ENCODE measurements at places on chromosomes 7 and 10.

GRCh38 chr7:128201690-128202085, 39.4 kb upstream of the LEP start:
- DNase-seq: no peak

GRCh38 chr7:40329601-40330153, 194.9 kb downstream of the SUGCT start:
- no peak for DNase-seq

DNA sequence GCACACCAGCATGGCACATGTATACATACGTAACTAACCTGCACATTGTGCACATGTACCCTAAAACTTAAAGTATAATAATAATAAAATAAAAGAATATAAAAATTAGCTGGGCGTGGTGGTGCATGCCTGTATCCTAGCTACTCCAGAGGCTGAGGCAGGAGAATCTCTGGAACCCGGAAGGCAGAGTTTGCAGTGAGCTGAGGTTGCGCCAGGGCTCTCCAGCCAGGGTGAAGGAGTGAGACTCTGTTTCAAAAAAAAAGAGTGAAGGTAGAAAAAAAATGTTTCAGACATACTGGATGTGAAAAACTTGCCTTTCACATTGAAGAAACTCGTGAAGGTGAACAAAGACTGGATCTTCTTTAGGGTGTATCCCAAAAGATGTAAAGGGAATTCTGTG, 26.7 kb downstream of the TSPAN14 start:
- DNase-seq: no peak

- no peak for DNase-seq
Observed at GRCh38 chr7:124881981-124882380, 47.6 kb downstream of the POT1 start.

DNA sequence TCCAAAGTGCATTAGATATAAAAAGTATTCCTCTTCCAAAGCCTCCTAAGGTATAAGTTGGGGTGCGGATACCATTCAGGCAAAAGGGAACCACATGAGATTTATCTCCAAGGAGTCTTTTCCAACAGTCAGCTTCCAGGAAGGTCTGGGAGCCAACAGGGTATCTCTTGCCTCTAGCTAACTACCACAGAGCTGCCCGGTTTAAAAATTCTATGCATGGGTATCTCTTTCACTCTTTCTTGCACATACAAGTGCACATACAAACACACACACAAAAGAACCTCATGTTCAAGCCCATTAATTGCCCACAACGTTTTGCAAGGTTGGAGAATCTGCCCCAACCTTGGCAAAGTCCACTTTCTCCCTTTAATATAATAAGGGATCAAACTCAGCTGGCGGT, 80.7 kb downstream of the CDK6 start:
- no peak for DNase-seq

DNA sequence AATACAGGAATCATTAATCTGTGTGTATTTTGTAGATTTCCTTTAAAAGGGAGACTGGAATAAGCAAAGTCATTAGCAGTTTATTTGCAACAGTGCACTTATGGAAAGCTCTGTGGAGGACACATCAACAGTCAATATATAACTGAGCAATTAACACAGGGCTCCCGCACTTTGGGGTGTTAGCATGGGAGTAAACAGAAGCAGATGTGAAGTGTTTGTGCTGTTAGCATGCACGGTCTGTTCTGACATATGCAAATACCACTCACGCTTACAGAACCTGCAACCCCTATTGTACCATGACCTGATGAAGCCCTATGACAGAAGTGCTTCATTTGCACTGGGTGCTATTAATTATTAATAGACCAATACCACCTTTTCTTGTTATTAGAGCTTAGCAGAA, 118.9 kb downstream of the PPP1R3A start:
- no peak for DNase-seq

DNA sequence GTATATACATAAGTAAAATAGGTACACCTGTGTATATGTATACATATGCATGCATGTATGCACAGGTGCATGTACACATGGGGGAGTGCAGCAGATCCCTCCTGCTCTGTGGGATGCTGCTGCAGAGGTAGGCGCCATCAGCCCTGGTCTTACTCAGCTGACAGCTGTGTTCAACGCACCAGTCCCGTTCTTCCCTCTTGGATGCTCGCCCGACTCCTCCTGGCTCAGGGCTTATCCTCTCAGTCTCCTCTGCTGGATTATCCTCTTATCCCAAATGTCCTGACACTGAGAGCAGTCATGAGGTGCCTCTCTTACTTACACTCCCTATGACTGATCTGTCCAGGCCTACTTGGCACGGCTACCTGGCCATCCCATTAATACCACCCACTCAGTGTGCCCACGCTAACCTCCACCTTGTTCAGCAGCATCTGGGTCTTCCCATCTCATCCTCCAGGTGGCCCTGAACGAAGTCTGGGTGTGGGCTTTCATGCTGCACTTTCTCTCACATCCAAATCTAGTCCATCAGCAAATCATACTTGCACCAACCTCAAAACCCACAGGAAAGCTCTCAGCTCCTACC, 357.1 kb downstream of the TCERG1L start:
- peak; percentile 26 for DNase-seq

- no peak for DNase-seq
Observed at GRCh38 chr7:140027858-140028257, 34.9 kb downstream of the PARP12 start.

GRCh38 chr7:26590709-26591108, 273.7 kb downstream of the SKAP2 start:
- DNase-seq: no peak

DNA sequence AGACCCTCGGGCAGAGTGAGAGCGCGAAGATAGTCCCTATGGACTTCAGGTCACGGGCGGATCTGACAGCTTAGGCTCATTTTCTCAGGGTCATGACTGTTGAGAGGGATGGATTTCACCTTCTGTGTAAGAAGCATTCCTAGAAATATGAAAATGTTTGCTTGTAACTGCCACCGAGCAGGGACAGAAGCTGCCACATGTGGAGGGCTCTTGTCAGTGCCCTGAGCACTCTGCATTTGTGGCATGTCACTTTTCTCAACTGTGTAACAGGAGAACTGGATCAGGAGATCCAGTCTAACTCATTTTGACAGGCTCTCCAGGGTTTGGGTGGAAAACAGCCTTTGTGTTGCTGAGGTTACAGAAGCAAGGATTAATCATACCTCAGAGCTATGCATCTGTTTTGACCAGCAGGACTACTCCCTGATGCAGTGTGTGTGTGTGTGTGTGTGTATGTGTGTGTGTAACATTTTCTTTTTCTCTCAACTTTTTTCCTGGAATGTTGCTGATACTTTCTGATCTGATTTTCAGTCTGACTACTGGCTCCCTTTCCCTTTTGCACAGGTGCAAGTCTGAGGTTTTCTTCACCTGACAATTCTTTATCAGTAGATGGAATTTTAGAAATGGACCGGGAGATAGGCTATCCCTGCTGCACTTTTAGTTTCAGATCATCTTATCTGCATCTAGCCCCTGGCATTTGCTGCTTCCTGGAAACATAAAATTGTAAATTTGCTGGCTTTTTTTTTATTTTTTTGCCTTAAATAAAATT, 183.3 kb downstream of the STK31 start:
- no peak for DNase-seq

- no peak for DNase-seq
Observed at GRCh38 chr7:100257017-100257416, 37.3 kb downstream of the PVRIG start.

GRCh38 chr10:12594448-12594944, 245.1 kb downstream of the CAMK1D start:
- DNase-seq: no peak

DNA sequence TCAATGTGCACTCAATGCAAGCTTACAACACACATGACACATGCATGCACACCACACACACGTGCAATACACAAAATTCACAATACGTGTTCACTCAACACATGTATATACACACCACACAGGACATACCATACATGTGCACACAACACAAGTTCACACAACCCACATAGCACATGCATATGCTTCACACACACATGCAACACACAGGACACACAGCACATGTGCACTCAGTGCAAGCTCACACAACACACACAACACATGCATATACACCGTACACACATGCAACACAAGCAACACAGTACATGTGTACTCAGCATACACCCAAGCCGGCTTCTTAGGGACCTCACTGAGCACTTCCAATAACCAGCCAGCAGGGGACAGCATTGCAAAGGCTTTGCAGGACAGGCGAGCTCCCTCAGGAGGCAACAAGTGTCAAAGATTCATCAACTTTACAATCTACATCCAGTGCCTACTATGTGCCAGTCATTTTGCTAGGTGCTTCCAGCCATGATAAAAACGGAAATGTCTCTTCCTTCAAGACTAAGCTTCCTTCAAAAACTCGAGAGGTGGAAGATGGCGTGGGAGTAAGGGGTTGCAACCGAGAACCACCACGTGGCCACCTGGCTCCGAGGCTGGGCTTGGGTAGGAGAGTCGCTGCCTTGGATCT, 61.1 kb downstream of the JCAD start:
- peak; percentile 90 for DNase-seq

- no peak for DNase-seq
Observed at GRCh38 chr10:57919864-57920263, 347.8 kb downstream of the IPMK start.

- DNase-seq: no peak
Observed at GRCh38 chr10:18378766-18379165, 238.5 kb downstream of the CACNB2 start.

GRCh38 chr10:80662429-80663261, 124.9 kb downstream of the SH2D4B start:
- peak; percentile 93 for DNase-seq

DNA sequence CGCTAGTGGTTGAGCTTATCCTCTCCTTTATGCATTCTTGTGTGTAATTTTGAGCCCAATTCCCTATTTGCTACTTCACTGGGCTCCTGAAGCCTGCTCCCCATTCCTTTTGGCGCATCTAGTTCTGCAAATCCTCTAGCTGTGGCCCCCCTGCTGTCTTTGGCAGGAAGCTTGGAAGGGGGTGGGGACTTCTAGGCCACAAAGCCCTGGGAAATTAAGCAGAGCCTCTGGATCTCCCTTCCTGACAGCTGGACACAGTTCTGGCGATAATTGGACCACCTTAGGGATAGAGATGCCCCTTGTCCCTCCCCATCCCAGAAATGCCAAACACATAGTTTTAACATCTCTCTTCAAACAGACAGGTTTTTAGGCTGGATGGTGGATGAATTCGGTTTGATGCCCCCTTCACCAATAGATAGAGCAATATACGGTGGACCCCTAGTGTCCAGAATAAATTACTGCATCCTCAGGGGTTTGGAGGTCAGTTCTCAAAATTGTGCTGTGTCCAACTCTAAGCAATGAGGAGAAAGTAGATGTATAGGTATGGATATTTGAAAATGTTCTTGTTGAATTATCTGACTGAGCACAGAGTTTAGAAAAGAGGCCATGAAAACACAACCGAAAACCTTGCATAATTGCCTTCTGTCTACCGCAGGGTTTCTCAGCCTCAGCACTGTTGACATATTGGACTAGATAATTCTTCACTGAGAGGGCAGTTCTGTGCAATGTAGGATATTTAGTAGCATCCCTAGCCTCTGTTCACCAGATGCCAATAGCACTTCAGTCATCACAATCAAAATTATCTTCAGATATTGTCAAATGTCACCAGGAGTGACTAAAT, 75.5 kb downstream of the PAPSS2 start:
- peak; percentile 74 for DNase-seq

- DNase-seq: peak; percentile 95
Observed at GRCh38 chr10:101840741-101841453, 2.7 kb downstream of the KCNIP2 start.

- DNase-seq: no peak
Observed at GRCh38 chr7:36487756-36488336, 98.2 kb downstream of the ANLN start.

DNA sequence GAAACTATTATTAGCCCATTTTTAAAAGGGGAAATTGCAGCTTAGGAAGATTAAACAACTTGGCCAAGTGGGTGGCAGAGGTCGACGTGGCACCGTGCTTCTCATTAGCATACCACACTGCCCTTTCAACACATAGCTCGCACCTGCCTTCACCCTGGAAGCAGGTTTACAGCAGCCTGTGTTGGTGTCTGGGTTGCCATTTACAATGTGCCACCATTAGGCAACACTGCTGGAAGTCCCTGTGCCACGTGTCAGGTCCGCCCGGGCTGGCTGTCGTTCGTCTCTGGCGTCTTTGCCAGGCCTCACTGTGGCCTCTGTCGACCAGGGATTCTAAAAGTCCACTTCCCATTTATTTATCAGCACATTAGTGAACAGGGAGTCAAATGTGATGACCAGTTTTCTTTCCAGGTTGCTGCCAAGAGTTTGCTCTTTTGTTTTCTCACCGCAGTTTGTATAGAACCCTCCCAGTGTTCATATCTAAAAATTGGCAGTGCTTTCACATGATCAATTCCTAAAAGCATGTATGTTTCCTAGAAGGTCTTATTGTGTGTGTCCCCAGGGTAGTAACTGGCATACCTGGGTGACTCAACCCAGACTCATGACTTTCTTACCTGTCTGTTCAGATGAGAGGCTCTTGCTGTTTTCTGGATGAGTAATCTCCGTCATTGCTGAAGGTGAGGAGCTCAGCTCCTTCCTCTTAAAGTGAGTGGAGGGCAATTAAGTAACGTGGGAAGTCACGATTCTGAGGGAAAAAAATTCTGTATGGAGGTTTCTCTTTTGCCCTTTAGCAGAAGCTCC, 9.2 kb downstream of the INSIG1 start:
- peak; percentile 76 for DNase-seq

GRCh38 chr7:102814025-102814471, 65.2 kb downstream of the FAM185A start:
- DNase-seq: no peak

GRCh38 chr7:18648849-18649758, 153.6 kb downstream of the HDAC9 start:
- DNase-seq: no peak

DNA sequence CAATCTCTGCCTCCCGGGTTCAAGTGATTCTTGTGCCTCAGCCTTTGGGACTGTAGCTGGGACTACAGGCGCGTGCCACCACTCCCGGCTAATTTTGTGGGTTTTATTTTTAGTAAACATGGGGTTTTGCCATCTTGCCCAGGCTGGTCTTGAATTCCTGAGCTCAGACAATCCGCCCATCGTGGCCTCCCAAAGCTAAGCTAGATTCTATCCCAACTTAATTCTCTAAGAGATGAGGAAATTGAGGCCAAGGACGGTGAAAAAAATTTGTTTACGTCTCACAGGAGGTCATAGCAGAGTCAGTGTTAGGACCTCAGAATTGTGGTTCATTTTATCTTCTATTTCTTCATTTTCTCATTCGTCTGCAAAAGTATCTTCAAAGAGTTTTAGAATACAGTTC, 6.1 kb downstream of the CCAR1 start:
- DNase-seq: no peak

- peak; percentile 60 for DNase-seq
Observed at GRCh38 chr10:80945264-80945880, 407.7 kb downstream of the SH2D4B start.

DNA sequence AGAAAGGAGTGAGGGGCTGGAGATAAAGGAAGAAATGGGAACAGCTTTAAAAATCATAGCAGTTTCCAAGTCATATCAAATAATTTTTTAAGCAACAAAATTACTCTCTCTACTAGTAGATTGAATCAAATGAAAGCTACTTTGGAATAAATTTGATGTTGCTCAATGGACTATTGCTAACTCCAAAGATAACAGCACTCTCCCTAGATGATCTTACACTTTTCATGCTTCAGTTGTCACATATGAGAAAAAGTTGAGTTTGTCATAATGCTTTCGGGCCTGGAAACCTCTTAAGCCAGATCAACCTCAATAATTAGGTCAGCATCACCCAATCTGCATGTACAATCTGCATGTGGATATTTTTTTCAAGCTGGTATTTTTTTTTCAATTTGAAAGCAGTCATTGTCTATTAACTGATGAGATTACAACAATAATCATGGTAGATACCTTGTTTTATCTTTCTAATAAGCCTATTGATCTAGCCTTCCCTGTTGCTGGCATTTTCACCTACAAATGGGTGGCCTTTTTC, 31.3 kb downstream of the LIPJ start:
- DNase-seq: no peak
